ENCODE measurements at places on chromosomes 13 and 19.

- DNase-seq, result no peak
Measured at GRCh38 chr13:46367617-46368327, 19.3 kb downstream of the RUBCNL start.

DNA sequence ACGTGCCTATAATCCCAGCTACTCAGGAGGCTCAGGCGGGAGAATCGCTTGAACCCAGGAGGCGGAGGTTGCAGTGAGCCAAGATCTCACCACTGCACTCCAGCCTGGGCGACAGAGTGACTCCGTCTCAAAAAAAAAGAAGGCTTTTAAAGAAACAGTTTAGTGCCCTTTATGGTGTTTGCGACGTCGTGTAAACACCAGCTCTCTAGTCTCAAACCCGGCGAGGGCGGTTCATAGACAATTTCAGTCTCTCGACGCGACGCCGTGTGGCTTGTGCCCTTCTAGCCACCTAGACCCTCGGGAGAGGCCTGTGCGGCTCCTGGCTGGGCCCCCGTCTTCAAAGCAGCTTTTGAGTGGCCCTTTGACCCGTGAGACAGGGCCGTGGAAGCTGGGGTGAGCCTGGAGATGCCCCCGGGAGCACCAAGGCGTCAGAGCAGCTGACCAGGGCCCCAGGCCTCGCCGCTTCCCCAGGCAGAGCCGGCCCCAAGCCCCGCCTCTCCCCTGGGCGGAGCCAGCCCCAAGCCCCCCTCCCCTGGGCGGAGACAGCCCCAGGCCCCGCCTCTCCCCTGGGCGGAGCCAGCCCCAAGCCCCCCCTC, 5.0 kb upstream of the MADCAM1 start:
- no peak for DNase-seq

DNA sequence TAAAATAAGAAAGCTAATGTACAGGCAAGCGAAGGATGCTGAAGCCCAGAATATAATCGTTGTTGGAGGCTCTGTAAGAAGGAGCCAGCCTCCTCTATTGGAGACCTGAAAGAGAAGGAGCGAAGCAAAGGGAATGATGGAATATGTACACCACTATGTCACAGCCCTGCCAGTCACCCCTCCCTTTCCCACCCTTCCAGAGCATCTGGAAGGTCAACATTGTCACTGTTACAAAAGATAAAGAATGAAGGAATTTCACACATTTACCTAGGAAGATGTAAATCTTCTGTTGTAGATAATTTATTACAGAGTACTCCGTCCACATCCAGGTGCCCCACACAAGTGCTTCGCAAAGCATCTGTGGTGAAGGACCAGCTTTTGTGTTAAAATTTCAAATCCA, 39.7 kb upstream of the SACS start:
- no peak for DNase-seq

DNA sequence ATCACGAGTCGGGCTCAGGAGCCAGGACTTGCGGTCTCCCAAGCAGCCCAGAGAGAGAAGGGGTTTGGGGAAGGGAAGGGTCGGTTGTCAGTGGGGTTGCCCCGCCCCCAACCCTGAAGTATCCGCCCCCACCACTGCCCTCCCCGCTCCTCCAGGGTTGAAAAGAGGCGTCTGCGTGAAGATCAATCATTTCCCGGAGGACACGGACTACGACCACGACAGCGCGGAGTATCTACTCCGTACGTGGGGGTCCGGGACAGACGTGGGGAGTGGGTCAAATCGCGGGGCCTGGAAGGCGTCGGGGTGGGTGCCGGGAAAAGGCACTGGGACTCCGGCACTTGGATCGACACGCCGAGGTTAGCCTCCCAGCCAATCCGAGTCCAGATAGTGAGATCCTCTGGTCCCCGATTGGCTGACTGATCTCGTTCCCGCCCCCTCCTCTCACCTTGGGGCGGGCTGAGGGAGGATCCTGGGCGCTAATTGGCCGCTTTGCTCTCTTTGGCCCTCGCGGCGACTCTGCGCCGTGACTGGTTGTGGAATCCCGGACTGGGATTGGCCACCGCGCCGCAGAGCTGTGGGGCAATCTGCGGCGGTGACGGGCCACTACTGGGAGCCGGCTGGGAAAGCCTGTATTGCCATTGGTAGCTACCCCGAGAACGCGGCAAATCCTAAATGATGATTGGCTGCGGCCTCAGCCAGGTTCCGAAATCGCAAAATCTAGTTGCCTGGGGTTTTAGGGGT, 13.3 kb upstream of the CACNG6 start:
- peak; percentile 40 for DNase-seq

DNA sequence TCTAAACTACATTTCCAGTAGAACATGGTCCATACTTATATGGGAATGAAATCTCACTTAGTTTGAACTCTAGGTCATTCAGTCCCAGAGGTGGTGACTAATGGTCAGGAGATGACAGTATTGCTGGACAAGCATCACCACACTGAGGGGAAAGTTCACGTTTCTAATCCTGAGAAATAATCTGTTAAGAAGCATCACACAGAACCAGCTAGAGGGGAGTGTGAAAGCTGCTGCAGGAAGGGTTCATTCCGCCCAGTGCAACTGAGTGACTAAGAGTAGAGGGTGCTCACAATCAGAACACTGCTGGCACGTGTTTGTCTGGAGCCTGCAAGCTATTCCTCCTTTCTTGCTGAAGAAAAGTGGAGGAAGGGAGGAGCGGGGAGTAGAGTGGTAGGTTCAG, 2.7 kb downstream of the COL4A1 start:
- DNase-seq, result no peak

DNA sequence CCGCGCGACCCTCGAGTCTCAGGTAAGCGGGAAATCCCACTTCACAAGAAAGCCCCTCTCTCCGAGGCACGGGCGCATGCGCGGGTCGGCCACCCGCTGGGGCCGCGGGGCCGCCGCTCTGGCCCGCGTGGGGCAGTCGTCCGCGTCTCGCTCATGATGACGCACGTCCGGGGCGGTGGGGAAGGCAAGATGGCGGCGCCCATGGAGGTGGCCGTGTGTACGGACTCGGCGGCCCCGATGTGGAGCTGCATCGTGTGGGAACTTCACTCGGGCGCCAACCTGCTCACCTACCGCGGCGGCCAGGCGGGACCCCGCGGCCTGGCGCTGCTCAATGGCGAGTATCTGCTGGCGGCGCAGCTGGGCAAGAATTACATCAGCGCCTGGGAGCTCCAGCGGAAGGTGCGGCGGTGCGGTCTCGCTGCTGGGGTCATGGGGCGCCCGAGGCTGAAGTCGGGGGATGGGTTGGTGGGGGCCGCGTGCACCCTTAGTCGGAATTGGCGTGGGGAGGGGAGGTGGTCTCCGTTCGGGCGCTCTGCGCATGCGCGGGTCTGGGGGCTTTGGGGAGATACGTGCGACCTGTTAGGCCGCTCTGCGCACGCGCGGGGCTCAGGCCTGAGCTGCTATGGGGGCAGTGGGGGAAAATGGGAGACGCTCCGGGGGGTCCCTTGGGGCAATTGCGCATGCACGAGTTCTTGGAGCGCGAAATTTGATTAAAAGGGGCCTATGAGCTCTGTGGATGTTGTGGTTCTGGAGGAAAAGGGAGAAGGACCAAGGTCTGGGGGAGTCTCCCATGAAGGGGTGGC, at the start of gene WDR18:
WDR18 (plus strand) TSS at position 181 of the 803 bp plus-strand sequence; CDS start at position 190, 9 bp downstream.
- peak; percentile 71 for DNase-seq

- no peak for DNase-seq
Measured at GRCh38 chr13:48275507-48275906, 28.0 kb upstream of the RB1 start.

DNA sequence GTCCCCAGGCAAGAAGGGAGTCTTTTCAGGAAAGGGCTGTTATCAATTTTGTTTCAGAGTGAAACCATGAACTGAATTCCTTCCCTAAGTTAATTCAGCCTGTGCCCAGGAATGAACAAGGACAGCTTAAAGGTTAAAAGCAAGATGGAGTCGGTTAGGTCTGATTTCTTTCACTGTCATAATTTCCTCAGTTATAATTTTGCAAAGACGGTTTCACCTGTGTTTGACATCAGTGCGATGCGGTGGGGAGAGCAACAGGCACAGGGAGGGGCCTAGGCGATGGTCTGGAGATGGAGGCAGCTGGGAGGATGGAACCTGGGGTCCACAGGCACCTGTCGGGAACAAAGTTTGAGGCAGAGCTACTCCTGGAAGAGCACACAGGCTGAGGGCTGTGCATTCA, 5.9 kb upstream of the ZNF552 start:
- no peak for DNase-seq

DNA sequence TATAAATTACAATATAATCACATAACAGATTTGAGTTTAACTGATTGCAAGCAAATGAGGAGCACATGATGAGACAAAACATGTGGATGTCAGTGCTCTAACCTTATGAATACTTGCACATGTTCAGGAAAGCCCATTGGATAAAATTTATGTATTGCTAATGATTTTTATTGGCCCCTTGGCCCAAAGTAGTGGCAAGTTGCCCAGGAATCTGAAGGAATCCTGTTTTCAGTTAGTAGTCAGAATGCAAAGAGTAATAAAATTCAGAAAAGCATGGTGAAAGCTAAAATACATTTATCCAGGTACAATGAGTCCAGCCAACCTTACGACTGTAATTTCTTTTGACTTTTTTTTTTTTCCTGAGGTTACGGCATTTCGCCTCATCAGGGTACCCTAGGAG, 1539.4 kb downstream of the EFNB2 start:
- DNase-seq, result no peak

DNA sequence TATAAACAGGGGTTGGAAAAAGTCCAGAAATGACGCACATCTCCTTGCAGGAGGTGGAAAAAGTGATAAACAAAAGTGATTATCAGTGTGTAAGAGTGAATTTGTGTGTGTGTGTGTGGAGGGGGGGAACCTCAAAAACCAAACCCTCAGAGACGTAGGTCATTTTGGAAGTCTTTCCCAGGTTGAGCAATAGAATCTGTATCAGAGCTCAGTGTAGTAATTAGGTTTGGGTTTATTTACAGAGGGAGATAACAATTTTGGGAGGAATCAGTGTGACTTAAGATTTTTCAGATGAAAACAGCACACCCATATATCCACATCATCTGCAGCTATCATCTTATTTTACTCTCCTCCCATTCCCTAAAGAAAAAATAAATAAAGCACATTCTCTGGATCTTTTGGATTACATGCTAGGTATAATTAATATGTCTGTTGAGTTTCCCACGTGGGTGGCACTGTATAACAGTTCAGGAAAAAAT, 406.4 kb downstream of the FGF9 start:
- DNase-seq, result no peak

- no peak for DNase-seq
Measured at GRCh38 chr19:37077501-37077933, 716 bp upstream of the ZNF420 start.

DNA sequence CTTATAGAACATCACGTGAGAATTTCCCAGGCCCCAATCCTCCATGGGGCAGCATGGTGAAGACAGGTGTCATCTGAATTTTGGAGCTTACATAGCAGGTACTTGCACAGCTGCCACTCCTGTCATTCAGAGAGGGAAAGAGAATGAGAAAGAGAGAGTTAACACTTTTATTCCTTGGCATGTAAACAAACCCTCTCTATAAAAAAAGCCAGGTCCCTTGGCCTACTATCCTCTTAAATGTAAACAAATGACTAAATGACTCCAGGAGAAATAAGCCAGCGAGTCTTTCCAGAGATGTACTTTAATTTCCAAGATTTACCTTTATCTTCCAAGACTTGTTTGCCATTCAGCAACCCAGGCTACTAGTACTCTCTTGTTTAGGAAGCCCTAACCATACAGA, 195.3 kb upstream of the HTR2A start:
- no peak for DNase-seq

- no peak for DNase-seq
Measured at GRCh38 chr13:26326562-26326961, 72.6 kb downstream of the CDK8 start.

DNA sequence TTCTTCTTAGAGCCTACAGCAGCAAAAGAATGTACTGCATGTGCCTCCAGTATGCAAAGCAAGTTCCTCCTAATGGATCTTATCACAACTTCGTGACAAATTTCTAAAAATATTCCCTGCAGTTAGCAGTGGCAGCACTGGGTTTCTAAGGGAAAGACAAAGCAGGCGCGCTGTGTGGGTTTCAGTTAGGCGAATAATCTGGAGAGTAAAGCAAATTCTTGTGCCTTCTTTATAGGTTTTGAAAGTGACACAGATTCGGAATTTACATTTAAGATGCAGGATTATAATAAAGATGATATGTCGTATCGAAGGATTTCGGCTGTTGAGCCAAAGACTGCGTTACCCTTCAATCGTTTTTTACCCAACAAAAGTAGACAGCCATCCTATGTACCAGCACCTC, 167.9 kb downstream of the LMO7 start:
- no peak for DNase-seq

GRCh38 chr13:111404746-111405145, 84.3 kb downstream of the TEX29 start:
- DNase-seq, result no peak

- DNase-seq, result no peak
Measured at GRCh38 chr13:23467048-23467931, 33.8 kb upstream of the SACS start.

DNA sequence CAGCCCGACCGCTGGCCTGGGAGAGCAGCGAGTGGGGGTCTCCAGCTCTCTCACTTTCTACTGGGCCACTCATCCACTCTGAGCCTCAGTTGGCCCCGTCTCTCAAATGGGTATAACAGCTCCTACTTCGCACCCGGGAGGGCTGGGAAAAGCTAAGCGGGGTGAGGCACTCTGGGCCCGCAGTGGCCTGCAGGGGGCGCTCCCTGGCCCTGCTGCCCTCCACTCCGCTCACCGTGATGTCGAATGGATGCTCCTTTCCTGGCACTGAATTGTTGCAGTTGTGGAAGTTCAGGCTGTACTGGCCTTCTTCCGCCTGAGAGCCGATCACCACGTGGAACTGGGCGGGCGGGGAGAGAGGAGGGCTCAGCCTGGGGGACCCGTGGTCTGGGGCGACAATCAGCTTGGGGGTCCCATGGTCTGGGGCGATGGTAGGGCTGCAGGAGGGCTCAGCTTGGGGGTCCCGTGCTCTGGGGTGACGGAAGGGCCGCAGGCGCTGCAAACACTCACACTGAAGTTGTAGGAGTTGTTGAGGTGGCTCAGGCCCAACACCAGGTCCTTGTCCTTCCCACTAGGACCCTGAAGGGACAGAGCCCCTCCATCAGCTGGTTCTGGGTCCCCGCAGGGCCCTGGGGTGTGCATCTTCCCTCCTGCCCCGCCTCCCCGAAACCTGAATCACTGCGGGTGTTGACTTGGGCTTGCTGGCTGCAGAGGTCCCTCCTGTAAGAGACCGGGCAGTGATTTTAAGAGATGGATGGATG, 3.9 kb downstream of the GPR108 start:
- DNase-seq, result no peak

- no peak for DNase-seq
Measured at GRCh38 chr19:54156953-54157352, 2.6 kb downstream of the LENG1 start.

- DNase-seq, result no peak
Measured at GRCh38 chr19:23799321-23799720, 40.6 kb upstream of the ZNF681 start.
